ENCODE measurements at places on chromosomes 7 and 10.

DNA sequence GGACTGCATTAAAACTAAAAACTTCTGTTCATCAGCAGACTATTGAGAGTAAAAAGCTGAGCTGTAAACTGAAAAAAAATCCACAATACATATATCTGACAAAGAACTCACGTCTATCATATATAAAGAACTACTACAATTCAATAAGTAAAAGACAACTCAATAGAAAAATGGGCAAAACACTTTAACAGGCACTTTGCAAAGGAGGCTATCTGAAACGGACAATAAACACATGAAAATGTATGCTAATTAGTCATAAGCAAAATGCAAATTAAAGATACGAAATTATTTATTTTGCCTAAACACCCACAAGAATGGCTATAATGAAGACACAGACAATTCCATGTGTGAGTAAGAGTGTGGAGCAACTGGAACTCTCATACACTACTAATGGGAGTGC, 18.1 kb downstream of the CARD11 start:
- DNase-seq: no peak

DNA sequence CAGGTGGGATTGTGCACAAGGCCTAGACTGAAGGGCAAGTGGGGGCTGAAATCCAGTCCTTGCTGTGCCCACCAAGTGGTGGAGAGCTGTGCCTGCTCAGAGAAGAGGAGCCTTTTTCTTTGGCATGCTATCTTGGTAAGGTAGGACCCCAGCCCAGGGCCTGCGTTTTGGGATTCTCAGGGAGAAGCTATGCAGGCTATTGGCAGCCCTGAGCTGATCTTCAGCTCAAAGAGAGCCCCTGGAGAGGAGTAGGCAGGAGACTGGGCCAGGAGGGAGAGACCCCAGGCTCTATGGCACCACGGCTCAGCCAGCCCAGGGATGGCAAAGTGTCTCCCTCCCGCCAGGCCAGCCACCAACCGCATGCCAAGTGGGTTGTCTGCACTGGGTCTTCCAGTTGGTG, 119.2 kb upstream of the PCBD1 start:
- DNase-seq: no peak

GRCh38 chr7:81515009-81515408, 254.8 kb downstream of the HGF start:
- DNase-seq: no peak

- DNase-seq: no peak
These were observed 6.4 kb downstream of the AGBL3 start for GRCh38 chr7:134992626-134993179.

DNA sequence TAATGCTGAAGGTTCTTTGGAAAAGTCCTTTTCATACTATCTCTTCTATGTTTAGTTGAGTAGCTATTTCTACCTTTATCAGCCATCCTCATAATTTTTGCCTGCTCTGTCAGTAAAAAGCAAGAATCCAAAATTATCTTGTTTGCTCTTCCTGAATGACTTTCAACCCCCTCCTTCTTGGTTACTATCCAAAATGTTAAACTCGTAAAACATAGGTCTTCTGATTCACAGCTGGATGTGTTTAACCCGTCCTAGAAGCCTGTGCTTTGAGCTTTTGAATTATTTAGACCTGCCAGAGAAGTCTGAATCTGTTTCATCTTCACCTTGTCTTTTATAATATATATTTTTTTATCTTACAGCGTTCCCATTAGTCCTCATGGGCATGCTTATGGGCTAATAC, 136.4 kb upstream of the MDFIC start:
- DNase-seq: no peak

- no peak for DNase-seq
These were observed 113.0 kb downstream of the EXOC4 start for GRCh38 chr7:133365917-133366316.

DNA sequence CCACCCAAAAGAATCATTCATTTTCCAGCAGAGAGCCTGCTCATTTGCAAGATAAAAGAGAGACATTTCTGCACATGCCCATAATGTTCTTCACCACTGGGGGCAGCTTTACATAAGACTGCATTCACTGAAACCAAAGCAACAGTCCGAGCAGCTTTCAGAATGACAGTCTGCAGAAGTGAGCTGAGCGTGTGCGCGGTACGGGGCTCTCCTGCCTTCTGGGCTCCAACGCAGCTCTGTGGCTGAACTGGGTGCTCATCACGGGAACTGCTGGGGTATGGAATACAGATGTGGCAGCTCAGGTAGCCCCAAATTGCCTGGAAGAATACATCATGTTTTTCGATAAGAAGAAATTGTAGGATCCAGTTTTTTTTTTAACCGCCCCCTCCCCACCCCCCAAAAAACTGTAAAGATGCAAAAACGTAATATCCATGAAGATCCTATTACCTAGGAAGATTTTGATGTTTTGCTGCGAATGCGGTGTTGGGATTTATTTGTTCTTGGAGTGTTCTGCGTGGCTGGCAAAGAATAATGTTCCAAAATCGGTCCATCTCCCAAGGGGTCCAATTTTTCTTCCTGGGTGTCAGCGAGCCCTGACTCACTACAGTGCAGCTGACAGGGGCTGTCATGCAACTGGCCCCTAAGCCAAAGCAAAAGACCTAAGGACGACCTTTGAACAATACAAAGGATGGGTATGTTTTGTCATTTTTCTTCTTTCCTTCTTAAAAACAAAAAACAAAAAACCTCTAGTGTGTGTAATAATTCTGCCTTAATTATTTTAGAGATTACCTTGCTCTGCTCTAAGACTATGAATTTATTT, at the start of gene LRRTM3:
TSS of gene LRRTM3 (plus strand) at position 141 of the 820 bp plus-strand sequence.
- no peak for DNase-seq
